Stimulated activated CD4-positive, alpha-beta T cell treated with anti-CD3 and anti-CD28 coated beads, Interleukin-4, amount 100 ng/mL, for 1 hour (primary cell): ENCODE measurements at places on chromosomes 2 and 18.
A peak's percentile ranks its signal among the peaks of the same experiment; 100 is the strongest.

GRCh38 chr2:224984637-224985036 lies 57.6 kb downstream of the DOCK10 start:
- DNase-seq = no peak

DNA sequence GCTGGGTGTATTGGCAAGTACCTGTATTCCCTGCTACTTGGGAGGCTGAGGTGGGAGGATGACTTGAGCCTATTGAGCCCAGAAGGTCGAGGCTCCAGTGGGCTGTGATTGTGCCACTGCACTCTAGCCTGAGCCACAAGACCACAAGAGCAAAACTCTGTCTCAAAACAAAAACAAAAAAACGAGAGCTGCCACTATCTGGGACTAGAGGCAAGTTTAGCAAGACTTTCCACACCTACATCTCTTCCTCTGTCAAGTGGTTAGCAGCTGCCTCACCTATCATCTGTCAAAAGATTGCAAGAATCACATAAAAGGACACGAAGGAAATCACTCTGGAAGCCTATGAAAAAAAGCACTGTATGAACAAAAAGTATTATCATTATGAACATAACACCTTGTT lies 55.2 kb upstream of the RIOK3 start:
- no peak for DNase-seq

DNA sequence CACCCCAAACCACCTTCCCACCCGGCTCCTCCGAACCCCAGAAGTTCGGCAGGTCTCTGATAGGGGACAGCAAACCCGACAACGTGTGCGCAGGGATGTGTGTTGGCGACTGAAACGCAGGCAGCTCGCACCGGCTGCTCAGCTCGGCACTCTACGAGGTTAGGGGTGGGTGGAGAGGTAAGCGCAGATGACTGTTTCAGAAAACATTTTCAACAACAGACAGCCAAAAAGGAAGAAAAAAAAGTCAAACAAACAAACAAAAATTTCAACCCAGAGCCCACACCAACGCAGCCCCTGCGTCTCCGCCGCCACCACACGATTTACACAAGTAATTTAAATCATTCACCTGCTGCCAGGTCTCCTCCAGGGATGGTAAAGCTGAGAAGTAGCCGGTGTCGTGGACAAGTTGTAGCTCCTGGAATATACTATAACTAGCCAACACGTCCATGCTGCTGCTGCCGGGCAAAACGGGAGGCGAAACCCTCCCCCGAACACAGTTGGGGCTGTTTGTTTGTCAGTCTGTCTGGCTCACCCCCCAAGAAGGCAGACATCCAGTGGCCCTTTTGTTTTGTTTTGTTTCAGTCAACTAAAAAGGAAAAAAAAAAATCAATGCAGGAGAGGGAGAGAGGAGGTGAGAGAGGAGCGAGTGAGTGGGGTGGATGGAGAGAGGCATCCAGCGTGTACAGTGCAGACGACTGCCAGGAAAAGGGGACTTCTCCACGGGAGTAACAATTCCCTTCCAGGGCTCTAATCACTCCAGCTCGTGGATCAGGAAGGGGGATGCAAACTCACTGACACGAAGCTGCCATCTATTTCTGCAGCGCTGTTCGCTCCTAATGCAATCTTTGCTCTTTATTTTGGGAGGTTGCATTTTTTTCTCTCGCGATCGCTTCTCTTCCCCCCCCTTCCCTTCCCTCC lies at the start of gene KLF7:
TSS of gene KLF7 (minus strand) at position 828 of the 918 bp plus-strand sequence. CDS start at position 448, 380 bp downstream.
- DNase-seq = peak; percentile 68

- no peak for DNase-seq
These were observed 54.3 kb downstream of the HAUS1 start for GRCh38 chr18:46158499-46158898.

GRCh38 chr2:14428056-14428455 lies 204.5 kb upstream of the LRATD1 start:
- DNase-seq = no peak

- DNase-seq = no peak
These were observed 8.9 kb upstream of the POU3F3 start for GRCh38 chr2:104844807-104845551.
